ENCODE measurements at places on chromosomes 2 and 18. TPM values are rescaled to one million over a fixed set of nuclear protein-coding genes. Genes with fewer than 3 reads are reported as not detected.

GRCh38 chr2:28419443-28420270 lies 27.0 kb downstream of the FOSL2 start:
- peaks cover 24% of the 10 kb centered on the region for H3K36me3 ChIP-seq
- no peak for DNase-seq
- peak overlapping the region; percentile 58 for H3K27ac ChIP-seq
- no peaks in the 10 kb centered on the region for H3K27me3 ChIP-seq

- no peak overlapping the region for H3K27ac ChIP-seq
- peaks cover 3% of the 10 kb centered on the region for H3K36me3 ChIP-seq
- DNase-seq, result no peak
- H3K27me3 ChIP-seq, result peaks cover 15% of the 10 kb centered on the region
- H3K4me1 ChIP-seq, result peaks cover 13% of the 10 kb centered on the region
These were observed 2.4 kb downstream of the KLF11 start for GRCh38 chr2:10045561-10046355.

The AFF3 gene
- 0.55 TPM for total RNA-seq

DNA sequence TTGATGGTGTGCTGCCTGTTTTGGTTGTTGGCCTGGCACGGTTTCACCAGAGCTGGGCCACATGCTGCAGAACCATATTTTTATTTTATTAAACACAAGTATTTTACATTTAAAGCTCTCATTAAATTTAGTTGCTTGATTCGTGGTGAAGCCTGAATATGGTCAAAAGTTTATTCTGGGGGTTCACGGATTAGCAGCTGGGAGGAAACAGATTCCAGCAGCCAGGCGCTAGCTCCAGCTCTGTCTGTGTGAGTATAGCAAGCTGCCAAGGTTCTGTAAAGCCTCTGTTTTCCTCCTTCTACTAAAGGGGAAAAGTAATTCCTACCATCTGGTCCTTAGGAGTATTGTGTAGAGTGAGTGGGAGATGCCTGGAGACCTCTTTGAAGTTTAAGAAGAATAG lies 22.5 kb downstream of the GATA6 start:
- no peak overlapping the region for H3K4me3 ChIP-seq
- no peaks in the 10 kb centered on the region for H3K4me1 ChIP-seq
- H3K27me3 ChIP-seq, result peaks cover 27% of the 10 kb centered on the region
- no peaks in the 10 kb centered on the region for H3K36me3 ChIP-seq

The OR6B2 gene
- total RNA-seq, result not detected

The MYO3B gene
- total RNA-seq, result 0.38 TPM

The NEUROD1 gene
- not detected for total RNA-seq

The KIF5C gene
- 18.3 TPM for total RNA-seq

DNA sequence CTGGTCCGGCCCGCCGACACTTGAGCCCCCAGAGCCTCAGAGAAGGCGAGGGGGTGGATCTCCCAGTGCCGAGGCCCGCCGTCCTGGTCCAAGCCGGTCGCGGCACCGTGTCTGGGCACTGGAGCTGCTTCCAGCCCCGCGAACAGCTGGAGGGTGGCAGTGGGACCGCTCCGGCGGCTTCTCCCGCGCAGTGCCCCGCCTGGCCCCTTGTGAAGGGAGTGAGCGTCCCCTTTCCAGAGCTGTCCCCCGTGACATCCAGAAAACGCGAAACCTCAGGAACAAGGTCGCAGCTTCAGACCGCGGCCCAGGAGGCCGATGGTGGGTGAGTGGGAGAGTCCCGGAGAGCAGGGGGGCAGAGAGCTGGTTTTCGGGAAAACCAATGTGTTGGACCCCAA lies 579 bp upstream of the EMX1 start:
- peaks cover 83% of the 10 kb centered on the region for H3K27me3 ChIP-seq
- peak overlapping the region; percentile 36 for H3K27ac ChIP-seq
- H3K36me3 ChIP-seq, result no peaks in the 10 kb centered on the region
- H3K4me1 ChIP-seq, result peaks cover 22% of the 10 kb centered on the region

- peak overlapping the region; percentile 63 for H3K27ac ChIP-seq
- H3K36me3 ChIP-seq, result peaks cover 16% of the 10 kb centered on the region
- DNase-seq, result no peak
- no peaks in the 10 kb centered on the region for H3K27me3 ChIP-seq
- H3K4me3 ChIP-seq, result no peak overlapping the region
- peaks cover 18% of the 10 kb centered on the region for H3K4me1 ChIP-seq
These were observed 138.8 kb downstream of the ATAD2B start for GRCh38 chr2:23788100-23788499.

DNA sequence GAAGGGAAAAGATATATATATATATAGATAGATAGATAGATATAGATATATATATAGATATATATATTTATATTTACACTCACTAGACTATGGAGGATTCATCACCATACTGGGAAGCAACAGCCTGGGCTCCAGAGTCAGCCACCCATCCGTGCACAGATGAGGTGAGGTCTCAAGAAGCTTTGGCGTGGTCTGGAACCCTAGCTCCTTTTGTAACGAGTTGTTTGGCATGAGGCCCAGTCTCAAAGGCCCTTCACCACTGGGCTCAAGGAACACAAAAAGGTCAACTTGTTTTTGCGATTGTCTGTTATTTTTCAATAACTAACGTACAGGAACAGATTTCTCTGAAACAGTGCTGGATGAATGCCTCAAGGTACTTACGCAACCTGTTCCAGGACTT lies 448.7 kb downstream of the CMPK2 start:
- no peaks in the 10 kb centered on the region for H3K4me1 ChIP-seq
- H3K27me3 ChIP-seq, result no peaks in the 10 kb centered on the region
- H3K36me3 ChIP-seq, result no peaks in the 10 kb centered on the region
- no peak overlapping the region for H3K4me3 ChIP-seq

- H3K4me3 ChIP-seq, result no peak overlapping the region
- no peaks in the 10 kb centered on the region for H3K4me1 ChIP-seq
- peaks cover 4% of the 10 kb centered on the region for H3K27me3 ChIP-seq
- H3K36me3 ChIP-seq, result no peaks in the 10 kb centered on the region
These were observed 33.9 kb downstream of the SOWAHC start for GRCh38 chr2:109648041-109648527.

DNA sequence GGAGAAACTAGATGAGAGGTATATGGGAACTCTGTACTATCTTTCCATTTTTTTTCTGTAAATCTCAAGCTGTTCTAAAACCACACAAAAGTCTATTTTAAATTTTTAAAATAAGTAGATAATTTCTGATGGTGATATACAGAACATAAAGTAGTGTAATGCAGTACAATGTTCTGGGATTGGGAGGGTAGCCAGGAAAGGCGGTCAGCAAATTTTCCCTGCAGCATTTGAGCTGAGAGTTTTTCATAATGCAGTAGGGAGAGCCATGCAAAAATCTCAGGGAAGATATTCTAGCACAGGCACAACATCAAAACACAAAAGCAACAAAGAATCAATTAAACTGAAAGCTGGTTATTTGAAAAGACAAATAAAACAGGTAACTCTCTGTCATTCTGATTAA lies 141.5 kb downstream of the NCKAP5 start:
- H3K4me3 ChIP-seq, result no peak overlapping the region
- H3K36me3 ChIP-seq, result no peaks in the 10 kb centered on the region
- H3K27me3 ChIP-seq, result no peaks in the 10 kb centered on the region
- no peak for DNase-seq
- H3K27ac ChIP-seq, result no peak overlapping the region
- H3K4me1 ChIP-seq, result no peaks in the 10 kb centered on the region

- DNase-seq, result no peak
- H3K4me1 ChIP-seq, result peaks cover 12% of the 10 kb centered on the region
- no peaks in the 10 kb centered on the region for H3K36me3 ChIP-seq
- no peak overlapping the region for H3K4me3 ChIP-seq
These were observed 56.5 kb downstream of the TPGS2 start for GRCh38 chr18:36772241-36772723.

DNA sequence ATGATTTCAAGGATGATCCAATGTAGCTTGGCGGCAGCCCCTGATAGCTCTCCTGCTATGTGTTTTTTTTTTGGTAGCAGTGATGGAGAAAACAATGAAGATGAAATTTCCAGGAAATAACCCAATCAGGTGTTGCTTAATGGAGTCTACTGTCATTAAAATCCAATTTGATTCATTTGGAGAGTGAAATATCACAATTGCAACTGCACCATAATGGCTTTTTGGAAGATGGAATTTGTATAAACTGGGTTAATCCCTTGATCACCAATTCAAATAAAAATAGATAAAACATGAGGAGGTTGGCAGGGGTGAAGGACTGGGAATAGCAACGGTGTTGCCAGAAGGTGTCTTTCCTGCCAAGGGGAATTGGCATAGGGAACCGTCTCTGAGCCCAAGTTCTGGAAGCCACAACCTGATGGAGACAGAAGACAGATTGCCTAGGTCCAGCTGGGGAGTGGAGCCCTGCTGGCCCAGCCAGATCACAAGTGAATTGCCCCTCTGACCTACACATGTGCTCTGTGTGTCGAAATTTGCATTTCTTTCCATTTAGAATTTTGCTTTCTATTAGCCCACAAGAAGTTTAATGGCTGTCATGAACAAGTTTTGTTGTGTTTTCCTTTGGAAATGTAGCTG lies 170.3 kb upstream of the SPRED2 start:
- peaks cover 9% of the 10 kb centered on the region for H3K4me1 ChIP-seq
- no peak for DNase-seq
- peaks cover under 1% of the 10 kb centered on the region for H3K27me3 ChIP-seq
- H3K4me3 ChIP-seq, result no peak overlapping the region
- no peaks in the 10 kb centered on the region for H3K36me3 ChIP-seq

GRCh38 chr2:231765496-231765929 lies 15.6 kb downstream of the PDE6D start:
- H3K4me3 ChIP-seq, result no peak overlapping the region
- H3K36me3 ChIP-seq, result peaks cover 1% of the 10 kb centered on the region
- no peak for DNase-seq
- H3K27ac ChIP-seq, result no peak overlapping the region
- H3K27me3 ChIP-seq, result no peaks in the 10 kb centered on the region

DNA sequence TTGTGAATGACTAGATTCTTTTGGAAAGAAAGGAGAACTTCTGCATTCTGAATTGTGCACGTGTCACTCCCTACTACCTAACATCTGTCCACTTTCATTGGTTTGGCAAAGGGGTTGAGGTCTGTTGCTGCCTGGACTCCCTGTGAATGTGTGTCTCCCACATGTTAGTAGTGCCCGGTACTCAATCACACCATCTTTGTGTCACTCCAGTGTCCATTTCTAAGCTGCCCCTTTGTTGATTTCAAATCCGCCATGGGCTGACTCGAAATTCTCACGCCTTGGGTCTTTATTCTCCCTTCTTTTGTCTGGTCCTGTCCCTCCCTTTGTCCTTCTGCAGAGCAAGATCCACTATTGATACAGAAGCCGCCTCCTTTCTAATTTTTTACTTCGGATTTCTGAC lies 7.5 kb downstream of the DPYSL5 start:
- H3K27ac ChIP-seq, result no peak overlapping the region
- no peaks in the 10 kb centered on the region for H3K36me3 ChIP-seq
- H3K4me1 ChIP-seq, result peaks cover 3% of the 10 kb centered on the region
- no peak for DNase-seq
- no peak overlapping the region for H3K4me3 ChIP-seq
- peaks cover 53% of the 10 kb centered on the region for H3K27me3 ChIP-seq

The ATOH8 gene
- total RNA-seq, result 0.12 TPM

The ERBB4 gene
- not detected for total RNA-seq
